ENCODE measurements at places on chromosomes 2 and 18. TPM values are rescaled to one million over a fixed set of nuclear protein-coding genes. Genes with fewer than 3 reads are reported as not detected.

The DYNAP gene
- polyA plus RNA-seq = not detected

The SERPINB3 gene
- polyA plus RNA-seq = not detected

GRCh38 chr2:35220461-35220860 is 1135.1 kb upstream of the CRIM1 start:
- no peak for DNase-seq
- no peaks in the 10 kb centered on the region for H3K27me3 ChIP-seq

DNA sequence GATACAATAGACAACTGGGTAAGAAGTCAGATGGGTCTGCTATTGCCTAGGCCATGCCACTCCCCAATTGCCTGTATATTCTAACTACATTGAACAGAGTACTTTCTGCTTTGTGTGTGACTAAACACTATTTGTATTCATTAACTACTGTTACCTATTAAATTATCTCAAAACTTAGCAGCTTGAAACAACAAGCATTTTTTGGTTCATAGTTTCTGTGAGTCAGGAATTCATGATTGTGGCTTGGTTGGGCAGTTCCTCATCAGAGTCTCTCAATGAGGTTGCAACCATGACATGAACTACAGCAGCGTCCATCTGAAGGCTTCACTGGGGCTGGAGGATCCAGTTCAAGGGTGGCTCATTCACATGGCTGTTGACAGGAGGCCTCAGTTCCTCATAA is 205.7 kb downstream of the EN1 start:
- no peaks in the 10 kb centered on the region for H3K27me3 ChIP-seq
- no peak overlapping the region for H3K27ac ChIP-seq
- DNase-seq = no peak

DNA sequence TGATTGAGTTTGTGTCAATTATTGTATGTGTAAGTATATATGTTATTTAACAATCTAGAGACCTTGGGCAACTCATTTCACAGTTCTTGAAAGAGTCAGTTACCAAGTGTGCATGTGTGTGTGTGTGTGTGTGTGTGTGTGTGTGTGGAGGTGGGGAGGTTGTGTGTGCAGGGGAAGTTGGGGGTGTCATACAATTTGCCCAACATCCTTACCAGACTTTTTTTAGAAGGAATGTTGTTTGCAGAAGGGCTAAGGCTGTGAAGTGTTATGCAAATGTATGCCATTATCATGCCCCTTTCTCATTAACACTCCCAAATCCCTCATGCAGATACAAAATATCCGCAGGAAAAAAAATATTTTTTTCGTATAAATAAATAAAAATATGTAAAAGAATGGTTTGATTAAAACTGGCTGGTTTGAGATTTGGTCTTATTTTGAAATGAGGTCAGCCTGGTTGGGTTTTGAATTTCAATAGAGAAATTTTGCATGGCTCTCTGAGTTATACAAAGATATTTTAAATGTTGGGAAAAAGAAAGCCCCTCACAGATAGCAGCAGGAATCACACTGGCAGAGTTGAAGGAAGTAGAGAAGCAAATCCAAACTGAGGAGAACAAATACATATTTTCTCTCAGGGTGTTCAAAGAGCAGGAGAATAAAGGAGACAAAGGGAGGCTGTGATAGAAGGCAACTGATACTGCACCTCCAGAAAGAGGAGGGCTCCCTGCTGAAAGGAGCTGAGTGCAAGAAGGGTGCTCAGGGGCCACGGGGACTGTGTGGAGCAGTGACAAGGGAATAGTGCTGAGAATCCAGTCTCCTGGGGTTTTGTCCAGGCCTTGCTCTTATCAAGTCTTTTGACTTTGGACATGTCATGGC is 1365.5 kb upstream of the CELF4 start:
- no peaks in the 10 kb centered on the region for H3K36me3 ChIP-seq
- no peak for DNase-seq
- H3K27me3 ChIP-seq = no peaks in the 10 kb centered on the region
- H3K4me3 ChIP-seq = no peak overlapping the region
- no peaks in the 10 kb centered on the region for H3K4me1 ChIP-seq

- no peaks in the 10 kb centered on the region for H3K4me1 ChIP-seq
- no peak overlapping the region for H3K4me3 ChIP-seq
- H3K36me3 ChIP-seq = peaks cover 84% of the 10 kb centered on the region
- DNase-seq = no peak
Observed at GRCh38 chr2:191411472-191411871, 166.3 kb downstream of the MYO1B start.

DNA sequence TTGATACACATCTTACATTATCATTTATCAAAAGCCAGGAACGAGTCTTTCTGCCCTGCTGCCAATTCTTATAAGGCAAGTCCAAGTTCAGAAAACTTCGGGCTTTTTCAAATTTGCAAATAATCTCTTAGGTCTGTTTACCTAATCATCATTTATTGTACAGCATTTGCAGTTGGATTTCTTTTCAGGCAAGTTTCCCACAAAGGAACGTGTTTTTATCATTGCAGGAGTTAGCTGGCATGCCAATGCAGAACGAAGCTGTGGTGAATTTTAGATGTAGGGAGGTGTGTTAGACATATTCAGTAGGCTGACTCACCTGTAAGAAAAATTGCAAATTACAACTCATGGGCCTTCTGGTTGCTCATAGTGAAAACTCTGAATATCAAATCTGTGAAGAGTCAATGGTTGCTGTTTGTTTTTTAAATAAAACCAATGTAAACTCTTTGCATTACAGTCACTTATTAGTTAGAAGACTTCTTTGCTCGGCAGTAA is 209.6 kb downstream of the SRBD1 start:
- peaks cover 23% of the 10 kb centered on the region for H3K4me1 ChIP-seq
- no peak for DNase-seq
- no peak overlapping the region for H3K4me3 ChIP-seq

GRCh38 chr18:73717570-73717969 is 430.1 kb downstream of the FBXO15 start:
- H3K27me3 ChIP-seq = no peaks in the 10 kb centered on the region
- no peaks in the 10 kb centered on the region for H3K36me3 ChIP-seq
- peak overlapping the region; percentile 69 for H3K27ac ChIP-seq
- H3K4me1 ChIP-seq = no peaks in the 10 kb centered on the region

DNA sequence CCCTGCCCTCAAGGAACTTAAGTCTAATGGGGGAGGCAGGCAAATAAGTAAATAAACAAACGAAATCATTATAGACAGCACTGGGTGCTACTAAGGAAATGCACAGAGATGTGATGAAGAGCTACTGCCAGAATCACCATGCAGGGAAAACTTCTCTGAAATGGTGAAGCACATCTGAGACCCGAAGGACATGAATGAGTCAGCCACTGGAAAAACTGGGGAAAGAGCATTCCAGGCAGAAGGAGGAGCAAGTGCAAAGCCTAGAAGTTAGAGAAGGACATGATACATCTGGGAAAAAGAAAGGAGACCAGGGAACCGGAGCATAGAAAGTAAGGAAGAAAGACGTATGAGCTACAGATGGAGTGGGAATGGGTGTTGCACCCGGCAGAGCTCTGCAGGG is 56.8 kb downstream of the TGFA start:
- no peak overlapping the region for H3K27ac ChIP-seq
- peaks cover 3% of the 10 kb centered on the region for H3K4me1 ChIP-seq
- no peaks in the 10 kb centered on the region for H3K36me3 ChIP-seq
- H3K27me3 ChIP-seq = peaks cover 14% of the 10 kb centered on the region
- no peak overlapping the region for H3K4me3 ChIP-seq
- DNase-seq = no peak

DNA sequence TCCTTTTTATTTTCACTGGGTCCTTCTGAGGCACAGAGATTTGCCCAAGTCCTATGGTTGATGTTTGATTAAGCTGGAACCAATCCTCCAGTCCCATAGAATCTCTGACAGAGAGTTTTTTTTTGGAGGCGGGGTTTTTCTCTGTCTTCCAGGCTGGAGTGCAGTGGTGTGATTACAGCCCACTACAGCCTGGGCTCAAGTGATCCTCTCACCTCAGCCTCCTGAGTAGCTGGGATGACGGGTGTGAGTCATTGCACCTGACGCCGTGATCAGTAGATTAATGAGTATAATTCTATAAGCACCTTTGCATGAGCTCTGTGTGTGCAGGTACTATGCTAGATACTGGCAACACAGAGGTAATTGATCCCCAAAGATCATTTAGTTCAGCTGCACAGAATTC is 15.3 kb upstream of the TRPM8 start:
- H3K4me1 ChIP-seq = no peaks in the 10 kb centered on the region
- H3K4me3 ChIP-seq = no peak overlapping the region
- no peaks in the 10 kb centered on the region for H3K27me3 ChIP-seq
- DNase-seq = no peak
- H3K36me3 ChIP-seq = no peaks in the 10 kb centered on the region
- H3K27ac ChIP-seq = no peak overlapping the region

GRCh38 chr2:108271691-108272253 is 16.9 kb upstream of the SULT1C2 start:
- no peak overlapping the region for H3K27ac ChIP-seq
- no peaks in the 10 kb centered on the region for H3K27me3 ChIP-seq
- no peaks in the 10 kb centered on the region for H3K36me3 ChIP-seq
- no peak for DNase-seq

- H3K27ac ChIP-seq = no peak overlapping the region
- peaks cover 93% of the 10 kb centered on the region for H3K4me1 ChIP-seq
- no peaks in the 10 kb centered on the region for H3K36me3 ChIP-seq
- no peak for DNase-seq
- H3K27me3 ChIP-seq = no peaks in the 10 kb centered on the region
- no peak overlapping the region for H3K4me3 ChIP-seq
Observed at GRCh38 chr2:239303711-239304532, 96.9 kb downstream of the HDAC4 start.

DNA sequence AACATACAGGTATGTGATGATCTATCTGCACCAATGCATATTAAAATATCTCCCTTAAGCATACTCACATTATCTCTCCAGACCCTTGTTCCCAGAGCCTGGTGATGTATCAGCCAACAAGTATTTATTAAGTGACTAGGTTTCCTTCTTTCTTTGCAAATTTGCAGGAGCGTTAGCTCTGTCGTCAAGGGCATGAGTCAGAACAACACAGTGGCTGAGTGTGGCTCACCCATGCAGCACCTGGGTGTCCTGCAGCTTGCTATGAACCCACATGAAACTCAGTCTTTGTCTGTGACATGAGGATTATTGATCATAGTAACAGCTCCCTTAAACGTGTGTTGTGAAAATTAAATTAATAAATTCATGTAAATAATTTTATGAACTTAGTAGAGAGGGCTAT is 96.6 kb downstream of the PIEZO2 start:
- H3K27ac ChIP-seq = no peak overlapping the region
- DNase-seq = no peak

GRCh38 chr2:109168086-109168485 is 39.1 kb downstream of the SH3RF3 start:
- H3K27me3 ChIP-seq = no peaks in the 10 kb centered on the region
- H3K27ac ChIP-seq = no peak overlapping the region
- no peak overlapping the region for H3K4me3 ChIP-seq
- DNase-seq = no peak

GRCh38 chr2:33131749-33132148 is 185.0 kb downstream of the LTBP1 start:
- peaks cover 2% of the 10 kb centered on the region for H3K4me1 ChIP-seq
- peak overlapping the region; percentile 45 for H3K27ac ChIP-seq
- H3K36me3 ChIP-seq = peaks cover 5% of the 10 kb centered on the region
- H3K4me3 ChIP-seq = no peak overlapping the region

DNA sequence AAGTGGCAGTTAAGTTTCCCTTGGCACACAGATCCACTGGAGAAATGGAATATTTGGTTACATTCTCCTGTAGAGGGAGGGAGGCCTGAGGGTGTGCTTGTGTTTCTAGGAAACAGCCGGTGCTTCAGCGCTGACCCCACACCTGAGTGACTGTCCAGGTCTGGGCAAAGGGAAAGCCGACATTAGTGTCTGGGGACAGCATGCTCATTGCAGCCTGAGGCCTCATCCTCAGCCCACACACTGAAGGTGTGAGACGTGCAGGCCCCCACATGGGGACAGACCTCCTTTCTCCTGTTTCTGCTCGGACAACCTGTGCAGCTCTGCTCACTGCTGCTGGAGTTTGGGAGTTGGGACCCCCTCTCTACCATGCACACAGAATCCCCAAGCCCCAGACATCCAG is 178.3 kb downstream of the ACKR3 start:
- no peaks in the 10 kb centered on the region for H3K27me3 ChIP-seq
- H3K4me3 ChIP-seq = no peak overlapping the region
- no peaks in the 10 kb centered on the region for H3K4me1 ChIP-seq
- no peak overlapping the region for H3K27ac ChIP-seq
- no peak for DNase-seq

DNA sequence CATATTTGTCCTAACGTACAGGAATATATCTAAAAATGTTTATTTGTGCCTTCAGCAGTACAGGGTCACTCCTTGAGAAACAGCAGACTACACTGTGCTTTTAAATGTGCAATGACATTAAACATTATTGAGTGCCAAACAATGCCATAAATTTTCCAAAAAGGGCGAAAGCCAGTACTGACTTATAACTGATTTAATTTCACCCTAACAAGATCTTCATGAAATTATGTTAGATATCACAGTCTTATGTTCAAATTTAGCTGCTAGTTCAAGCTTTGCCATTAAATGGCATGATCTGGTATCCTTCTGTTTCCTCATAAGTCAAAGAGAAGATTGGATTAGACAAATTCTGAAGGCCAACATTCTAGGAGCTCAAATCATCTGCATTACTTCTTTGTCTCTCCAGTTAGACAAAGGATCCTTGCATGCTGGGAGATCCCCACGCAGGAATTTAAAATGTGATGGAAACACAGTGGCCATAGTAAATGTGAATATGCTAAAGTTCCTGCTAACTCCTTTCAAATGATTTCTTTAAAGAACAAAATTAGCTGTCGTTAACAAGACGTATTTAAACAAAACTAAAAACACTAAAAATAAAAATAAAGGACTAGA is 129.3 kb upstream of the STON1 start:
- H3K27me3 ChIP-seq = no peaks in the 10 kb centered on the region
- no peaks in the 10 kb centered on the region for H3K4me1 ChIP-seq
- H3K36me3 ChIP-seq = no peaks in the 10 kb centered on the region
- no peak overlapping the region for H3K4me3 ChIP-seq
- H3K27ac ChIP-seq = no peak overlapping the region

DNA sequence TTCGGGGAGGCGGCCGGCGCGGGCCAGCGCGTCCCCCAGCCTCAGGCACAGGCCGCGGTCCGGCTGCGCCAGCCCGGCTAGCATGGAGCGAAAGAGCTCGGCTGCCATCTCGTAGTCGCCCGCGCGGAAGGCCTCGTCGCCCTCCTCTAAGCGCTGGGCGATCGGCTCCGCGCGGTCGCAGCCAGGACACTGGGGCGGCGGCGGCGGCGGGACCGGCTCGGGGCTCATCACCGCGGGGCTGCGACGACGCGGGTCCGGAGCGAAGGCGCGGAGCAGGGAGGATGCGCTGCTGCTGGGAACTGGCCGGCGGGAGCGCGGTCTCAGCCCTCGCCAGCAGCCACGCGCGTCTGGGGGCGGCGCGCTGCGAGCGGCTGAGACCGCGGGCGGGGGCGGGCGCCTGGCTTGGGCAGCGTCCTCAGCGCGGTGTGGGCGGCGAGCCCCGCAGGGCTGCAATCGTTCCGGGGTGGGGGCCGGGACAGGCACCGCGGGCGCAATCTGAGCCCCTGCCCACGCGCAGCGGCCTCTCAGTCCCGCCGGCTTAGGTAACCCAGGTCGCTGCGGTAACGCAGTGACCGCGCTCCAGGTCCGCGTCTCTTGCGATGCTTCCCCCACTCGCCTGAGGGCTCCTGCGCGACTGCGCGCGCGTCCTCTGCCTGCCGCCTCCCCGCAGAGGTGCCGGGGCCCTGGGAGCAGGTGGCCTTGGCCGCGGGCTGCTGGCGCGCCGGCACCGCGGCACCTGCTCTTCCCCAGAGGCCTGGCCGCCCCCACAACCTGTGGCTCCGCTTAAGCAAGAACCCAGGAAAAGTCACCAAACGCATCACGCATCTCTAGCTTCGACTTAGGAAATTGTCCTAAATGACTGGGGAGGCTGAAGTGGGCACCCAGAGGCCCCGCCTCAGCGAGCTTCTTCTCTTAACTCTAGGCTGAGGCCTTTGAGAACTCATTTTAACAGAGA is at the start of gene LONRF2:
Gene LONRF2, minus strand, starts transcription at position 636 of the 955 bp plus-strand sequence. Its CDS starts 408 bp downstream, at position 228.
- peaks cover 4% of the 10 kb centered on the region for H3K36me3 ChIP-seq
- no peaks in the 10 kb centered on the region for H3K4me1 ChIP-seq
- peak within 1 kb of the TSS; percentile 65 for H3K4me3 ChIP-seq
- peak within 1 kb of the TSS; percentile 22 for H3K27ac ChIP-seq
- peaks cover 22% of the 10 kb centered on the region for H3K27me3 ChIP-seq
- peak; percentile 81 for DNase-seq
